ENCODE measurements at places on chromosomes 16 and 17.

- DNase-seq, result no peak
These were observed 3.6 kb upstream of the OR1E1 start for GRCh38 chr17:3401786-3402185.

DNA sequence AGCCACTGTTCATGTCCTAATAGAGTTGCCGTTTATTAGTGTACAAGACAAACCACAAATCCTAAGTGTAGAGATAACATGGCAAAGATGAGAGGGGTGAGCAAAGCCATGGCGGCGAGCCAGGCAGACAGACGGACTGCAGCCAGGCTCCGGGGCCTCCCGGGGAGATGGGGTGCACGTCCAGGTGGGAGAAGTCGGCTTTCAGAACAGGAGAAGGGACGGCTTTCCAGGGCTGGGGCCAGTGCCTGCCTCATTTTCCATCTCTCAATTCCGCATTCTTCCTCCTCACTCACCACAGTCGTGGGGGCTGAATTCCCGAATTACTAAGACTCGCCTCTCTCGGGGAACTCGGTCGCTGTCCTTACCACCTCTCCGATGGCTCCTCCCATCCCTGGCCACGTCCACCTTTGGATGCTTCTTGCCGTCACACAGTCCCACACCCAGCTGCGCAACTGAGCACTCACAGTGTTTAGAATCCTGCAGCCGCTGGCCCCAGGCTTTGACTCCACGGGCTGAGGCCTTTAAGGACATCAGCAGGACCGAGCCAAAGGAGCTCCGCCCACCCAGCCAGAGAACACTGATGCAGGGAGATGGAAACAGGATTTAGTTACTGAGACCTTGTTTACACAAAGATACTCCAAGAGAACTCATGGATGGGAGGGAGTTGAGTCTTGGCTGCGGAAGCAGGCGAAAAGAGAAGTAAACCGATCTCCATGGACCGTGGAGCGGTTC, 59.7 kb downstream of the RNF112 start:
- DNase-seq, result no peak

DNA sequence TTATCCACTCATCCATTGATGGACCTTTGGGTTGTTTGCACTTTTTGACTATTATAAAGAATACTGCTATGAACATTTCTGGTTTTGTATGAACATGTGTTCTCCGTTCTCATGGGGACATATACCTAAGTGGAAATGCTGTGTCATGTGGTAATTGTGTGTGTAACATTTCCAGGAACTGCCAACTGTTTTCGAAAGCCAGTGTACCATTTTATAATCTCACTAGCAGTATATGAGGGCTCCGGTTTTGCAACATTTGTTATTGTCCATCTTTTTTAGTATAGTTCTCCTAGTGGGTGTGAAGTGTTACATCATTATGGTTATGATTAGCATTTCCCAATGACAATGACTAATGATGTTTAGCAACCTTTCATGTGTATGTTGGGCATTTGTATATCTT, 5.1 kb upstream of the TRIM25 start:
- DNase-seq, result no peak

DNA sequence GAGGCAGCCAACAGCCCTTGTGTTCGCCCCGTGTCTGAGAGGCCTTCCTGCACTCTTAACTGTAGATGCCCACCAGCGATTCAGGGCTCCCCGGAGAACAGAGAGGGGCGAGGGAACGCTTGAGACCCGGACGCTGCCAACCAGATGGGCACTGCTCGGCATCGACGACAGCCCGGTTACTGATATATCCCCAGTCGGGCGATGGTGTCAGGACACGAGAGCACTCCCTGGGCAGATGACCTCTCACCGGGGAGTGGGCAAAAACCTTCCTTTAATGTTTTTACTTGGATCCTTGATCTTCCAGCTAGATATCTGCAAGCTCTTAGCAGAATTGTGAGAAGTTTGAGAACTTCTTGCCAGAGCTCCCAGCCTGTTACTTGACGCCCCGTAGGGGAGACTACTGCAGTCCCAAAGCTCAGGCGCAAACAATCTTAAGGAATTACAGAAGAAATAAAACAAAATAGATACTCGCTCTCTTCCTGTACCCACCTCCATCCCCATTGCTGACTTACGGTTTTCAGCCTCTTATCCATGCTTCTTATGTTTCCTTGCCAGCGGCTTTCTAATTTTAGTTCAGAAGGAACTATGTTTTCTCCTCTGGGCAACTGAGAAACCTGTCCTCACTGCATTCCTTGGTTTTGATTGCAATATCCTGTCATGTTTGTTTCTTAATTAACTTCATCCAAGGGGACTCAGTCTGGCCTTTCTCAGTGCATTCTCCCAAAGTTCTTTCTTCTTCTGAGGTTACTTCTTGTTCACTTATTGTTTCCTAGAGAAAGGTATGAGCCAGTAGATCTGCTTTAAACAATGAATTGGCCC, 845 bp downstream of the SP2 start:
- no peak for DNase-seq

GRCh38 chr16:28001184-28001583, 62.3 kb downstream of the GSG1L start:
- no peak for DNase-seq
